T-helper 2 cell (primary cell): ENCODE measurements at places on chromosomes 5 and 9.
A peak's percentile ranks its signal among the peaks of the same experiment; 100 is the strongest.

GRCh38 chr5:53429706-53430105, 50.7 kb upstream of the FST start:
- DNase-seq: no peak

DNA sequence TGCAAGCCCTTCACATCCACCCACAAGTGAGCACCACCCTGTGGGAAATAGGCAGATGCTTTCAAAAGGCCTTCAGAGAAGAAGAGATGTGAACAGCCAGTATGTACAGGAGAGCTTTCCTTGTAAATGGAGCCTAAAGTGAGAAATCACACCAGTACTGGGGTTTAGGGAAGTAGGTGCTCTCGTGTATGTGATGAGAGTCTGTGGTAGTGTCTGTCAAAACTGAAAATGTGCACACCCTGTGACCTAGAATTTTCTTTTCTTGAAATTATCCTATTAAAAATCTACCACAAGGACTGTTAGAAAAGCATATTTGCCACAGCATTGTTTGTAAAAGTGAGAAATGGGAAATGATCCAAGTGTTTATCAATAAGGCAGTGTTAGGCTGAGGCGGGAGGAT, 16.6 kb downstream of the OTULINL start:
- DNase-seq: no peak

DNA sequence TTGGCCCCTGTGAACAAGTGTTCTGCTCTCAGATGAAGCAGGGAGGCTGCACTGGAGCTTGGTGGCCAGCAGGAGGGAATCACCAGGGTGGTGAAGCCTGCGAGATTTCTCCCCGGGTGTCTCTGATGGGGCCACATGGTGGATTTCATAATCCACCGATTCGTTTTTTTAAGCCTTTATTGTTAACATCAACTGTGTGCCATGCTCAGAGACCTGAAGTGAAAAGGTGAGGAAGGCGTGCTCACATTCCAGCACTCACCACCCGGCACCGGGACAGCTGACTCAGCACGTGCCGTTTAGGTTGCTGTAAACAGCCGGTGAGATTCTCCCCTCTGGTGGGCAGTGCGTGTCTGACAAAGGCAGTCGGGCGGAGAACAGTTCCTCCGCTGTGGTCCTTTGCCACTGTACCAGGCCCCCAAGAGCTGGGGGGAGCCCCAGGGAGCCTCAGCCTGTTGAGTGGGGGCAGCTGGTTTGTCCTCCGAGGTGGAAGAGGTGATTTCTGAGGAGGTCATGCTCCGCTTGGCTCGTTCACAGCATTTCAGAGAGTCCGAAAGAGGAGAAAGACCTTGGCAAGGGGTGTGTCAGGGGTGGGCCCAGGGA, 12.7 kb upstream of the AHRR start:
- DNase-seq: no peak

DNA sequence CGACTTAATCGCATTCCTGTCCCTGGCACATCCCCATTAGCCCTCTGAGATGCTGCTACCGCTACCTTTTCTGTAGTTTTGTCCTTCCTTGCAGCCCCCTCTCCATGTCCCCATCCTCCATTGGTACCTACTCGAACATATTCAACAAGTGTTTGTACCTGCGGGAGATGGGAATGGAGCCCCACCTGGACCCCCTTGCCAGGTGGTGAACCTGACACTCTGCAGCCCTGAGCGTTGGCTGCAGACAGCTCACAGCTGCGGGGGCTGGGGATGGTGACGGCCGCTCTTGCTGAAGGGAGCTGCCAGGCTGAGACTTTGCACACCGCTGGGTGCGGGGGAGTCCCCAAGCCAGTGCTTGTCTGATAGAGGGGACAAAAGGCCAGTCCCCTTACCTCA, 96.3 kb upstream of the DAP start:
- DNase-seq: no peak

DNA sequence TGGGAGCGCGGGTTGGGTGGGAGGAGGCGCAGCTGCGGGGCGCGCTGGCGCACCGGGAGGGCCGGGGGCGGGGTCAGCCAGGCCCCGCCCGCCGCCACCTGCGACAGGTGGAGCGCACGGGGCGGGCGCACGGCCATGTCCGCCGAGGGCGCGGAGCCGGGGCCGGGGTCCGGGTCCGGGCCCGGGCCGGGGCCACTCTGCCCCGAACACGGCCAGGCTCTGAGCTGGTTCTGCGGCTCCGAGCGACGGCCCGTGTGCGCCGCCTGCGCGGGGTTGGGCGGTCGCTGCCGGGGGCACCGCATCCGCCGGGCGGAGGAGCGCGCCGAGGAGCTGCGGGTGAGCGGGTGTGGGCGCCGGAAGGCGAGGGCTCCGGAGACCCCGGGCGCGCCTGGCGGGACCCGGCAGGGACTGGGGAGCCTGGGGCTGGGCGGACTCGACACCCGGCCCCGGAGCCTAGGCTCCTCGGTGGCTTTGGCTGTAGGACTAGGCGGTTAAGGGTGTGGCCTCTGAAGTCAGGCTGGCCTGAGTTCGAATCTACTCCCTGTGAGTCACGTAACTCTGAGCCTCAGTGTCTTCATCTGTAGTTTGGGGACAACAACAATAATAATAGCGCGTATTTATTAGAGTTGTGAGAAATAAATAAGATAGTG, at the start of gene BSPRY:
BSPRY (plus strand) TSS at position 97 of the 650 bp plus-strand sequence; CDS start at position 136, 39 bp downstream.
- DNase-seq: peak; percentile 31

DNA sequence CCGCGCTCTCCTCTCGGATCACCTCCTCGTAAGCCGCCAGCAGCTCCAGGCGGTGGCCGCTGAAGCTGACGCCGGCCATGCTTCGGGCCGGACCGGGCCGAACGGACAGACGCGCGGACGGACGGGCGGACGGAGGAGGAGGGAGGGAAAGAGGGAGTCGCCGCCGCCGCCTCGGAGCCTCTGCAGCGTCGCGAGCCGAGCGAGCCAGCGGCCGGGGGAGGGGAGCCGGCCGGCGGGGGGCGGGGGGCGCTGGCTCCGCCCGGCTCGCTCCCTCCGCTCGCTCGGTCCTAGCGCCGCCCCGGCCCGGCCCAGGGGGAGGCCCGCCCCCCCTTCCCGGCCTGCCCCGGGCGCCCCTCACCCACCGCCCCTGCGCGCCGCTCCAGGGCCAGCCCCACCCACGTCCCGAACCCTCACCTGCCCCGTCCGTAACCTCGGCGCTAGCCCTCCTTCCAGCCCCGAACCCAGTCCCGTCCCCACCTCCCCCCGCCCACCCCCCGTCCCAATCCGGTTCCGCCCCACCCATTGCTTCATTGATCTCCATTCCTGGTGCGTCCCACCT, at the start of gene DBN1:
DBN1 (minus strand) TSS at position 192 of the 559 bp plus-strand sequence; CDS start at position 79, 113 bp downstream.
- DNase-seq: no peak

GRCh38 chr9:121972501-121972981, 120.6 kb downstream of the TTLL11 start:
- DNase-seq: no peak

- DNase-seq: no peak
Measured at GRCh38 chr5:161314033-161314432, 232.5 kb downstream of the GABRB2 start.

- no peak for DNase-seq
Measured at GRCh38 chr5:140261403-140262171, 41.3 kb downstream of the PFDN1 start.
